Esophagus (tissue), 2 donors: ENCODE measurements at places on chromosomes 16 and 17. TPM values are rescaled to one million over a fixed set of nuclear protein-coding genes. Genes with fewer than 3 reads are reported as not detected.

C17orf78 gene
- not detected for polyA plus RNA-seq

MT1F gene
- polyA plus RNA-seq: 11.0 TPM

CNTNAP1 gene
- 1.5 TPM for polyA plus RNA-seq

TNP2 gene
- not detected for polyA plus RNA-seq

METTL9 gene
- 57.0 TPM for polyA plus RNA-seq

SPHK1 gene
- 23.0 TPM for polyA plus RNA-seq

SULT1A3 gene
- polyA plus RNA-seq: 39.0 TPM

MYL11 gene
- polyA plus RNA-seq: 2.1 TPM

EPOP gene
- polyA plus RNA-seq: 1.9 TPM

HOXB4 gene
- polyA plus RNA-seq: 1.8 TPM

TNFRSF13B gene
- 0.29 TPM for polyA plus RNA-seq

FOXC2 gene
- 0.10 TPM for polyA plus RNA-seq

NECAB2 gene
- not detected for polyA plus RNA-seq
